Stimulated activated CD8-positive, alpha-beta memory T cell treated with anti-CD3 and anti-CD28 coated beads, Interleukin-4, amount 100 ng/mL, for 1 hour (primary cell): ENCODE measurements at places on chromosomes 7 and 10.

DNA sequence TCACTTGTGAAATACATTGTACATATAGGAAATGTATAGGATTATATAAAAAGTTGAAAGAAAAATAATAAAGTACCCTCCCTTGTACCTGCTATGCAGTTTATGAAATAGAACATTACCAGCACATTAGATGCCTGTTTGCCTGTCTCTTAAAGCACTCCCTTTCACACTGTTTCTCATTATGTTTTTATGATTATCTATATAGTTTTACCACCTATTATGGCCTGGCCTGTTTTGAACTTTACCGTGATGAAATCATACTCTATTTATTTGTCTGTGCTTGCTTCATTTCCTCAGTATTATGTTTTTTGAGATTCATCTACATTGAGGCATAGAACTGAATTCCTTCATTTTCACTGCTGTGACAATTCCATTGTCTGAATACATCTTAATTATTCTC lies 41.1 kb downstream of the DGKB start:
- DNase-seq: no peak

- no peak for DNase-seq
These were observed 150.2 kb downstream of the TCF7L2 start for GRCh38 chr10:113100281-113100680.

DNA sequence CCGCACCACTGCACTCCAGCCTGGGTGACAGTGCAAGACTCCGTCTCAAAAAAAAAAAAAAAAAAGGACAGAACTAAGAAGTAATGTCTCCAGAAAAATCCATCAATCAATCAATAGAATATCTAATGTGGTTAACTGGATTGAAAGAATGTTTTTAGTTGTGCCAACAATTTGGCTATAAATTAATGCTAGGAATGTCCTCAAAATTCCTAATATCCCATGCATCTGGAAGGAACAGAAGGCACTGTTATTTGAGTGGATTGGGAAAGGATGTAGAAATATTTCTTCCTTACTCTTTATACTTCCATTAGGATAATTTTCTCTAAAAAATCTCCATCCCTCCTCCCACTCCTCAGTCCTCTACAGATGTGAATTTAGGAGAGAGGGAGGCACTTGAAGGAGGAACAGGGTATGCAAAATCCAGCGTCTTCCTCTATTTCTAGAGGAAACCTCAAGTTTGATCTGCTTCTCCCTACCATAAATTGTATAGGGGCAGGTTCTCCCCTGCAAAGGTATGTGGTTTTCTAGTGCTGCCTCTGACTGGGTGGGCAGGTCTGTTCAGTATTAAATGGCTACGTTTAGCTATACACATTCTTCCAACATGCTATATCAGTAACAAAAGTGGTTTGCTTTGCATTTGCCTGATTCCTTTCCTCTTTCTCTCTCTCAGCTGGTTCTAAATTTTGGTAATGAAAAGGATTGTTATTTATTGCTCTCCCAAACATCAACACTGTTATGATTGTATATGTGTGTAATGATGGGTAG lies 54.1 kb downstream of the RNLS start:
- no peak for DNase-seq

DNA sequence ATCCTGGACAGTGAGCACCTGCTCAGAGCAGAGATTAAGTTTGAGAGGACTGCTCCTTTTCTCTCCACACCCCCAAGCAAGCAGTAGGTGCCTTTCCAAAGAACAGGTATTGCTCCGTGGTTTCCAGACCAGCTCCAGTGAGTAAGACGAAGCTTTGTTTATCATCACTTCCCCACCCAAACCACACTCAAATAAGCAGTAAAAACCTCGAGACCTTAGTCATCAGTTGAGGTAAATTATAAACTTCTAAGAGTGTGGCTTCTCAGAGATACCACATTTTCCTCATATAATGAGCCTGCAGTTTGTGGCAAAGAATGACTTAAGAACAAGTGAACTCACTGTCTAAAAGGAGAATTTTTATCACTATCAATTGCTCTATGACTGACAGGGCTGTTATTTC lies 50.0 kb upstream of the GRB10 start:
- no peak for DNase-seq

DNA sequence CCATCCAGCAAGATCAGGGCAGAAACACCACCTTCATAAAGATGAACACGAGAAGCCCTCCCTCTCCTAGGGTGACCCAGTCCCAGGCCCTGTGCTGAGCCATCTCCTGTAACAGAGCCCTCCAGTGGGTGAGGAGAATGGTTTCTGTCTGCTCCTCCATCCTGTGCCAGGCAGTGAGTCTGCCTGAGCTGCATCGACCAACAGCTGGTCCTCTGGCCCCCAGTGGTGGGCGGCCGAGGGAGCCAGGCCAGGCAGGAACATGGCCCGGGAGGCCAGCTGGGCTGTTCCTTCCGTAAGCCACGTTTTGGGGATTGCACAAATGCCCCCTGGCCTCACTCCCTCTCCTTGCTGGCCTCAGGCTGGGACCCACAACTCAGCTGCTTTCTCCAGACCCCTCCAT lies 73.5 kb downstream of the GRB10 start:
- DNase-seq: no peak

- no peak for DNase-seq
These were observed 12.4 kb upstream of the OR2A5 start for GRCh38 chr7:144036302-144036885.

DNA sequence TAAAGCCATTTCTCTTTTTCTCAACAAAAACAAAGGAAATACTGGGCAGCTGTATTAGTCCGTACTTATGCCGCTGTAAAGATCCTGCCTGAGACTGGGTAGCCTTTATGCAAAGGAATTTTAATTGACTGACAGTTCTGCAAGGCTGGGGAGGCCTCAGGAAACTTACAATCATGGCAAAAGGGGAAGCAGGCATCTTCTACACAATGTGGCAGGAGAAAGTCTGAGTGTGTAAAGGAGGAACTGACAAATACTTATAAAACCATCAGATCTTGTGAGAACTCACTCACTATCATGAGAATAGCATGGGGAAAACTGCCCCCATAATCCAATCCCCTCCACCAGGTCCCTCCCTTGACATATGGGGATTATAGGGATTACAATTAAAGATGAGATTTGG lies 264.3 kb downstream of the SEMA3A start:
- DNase-seq: no peak

DNA sequence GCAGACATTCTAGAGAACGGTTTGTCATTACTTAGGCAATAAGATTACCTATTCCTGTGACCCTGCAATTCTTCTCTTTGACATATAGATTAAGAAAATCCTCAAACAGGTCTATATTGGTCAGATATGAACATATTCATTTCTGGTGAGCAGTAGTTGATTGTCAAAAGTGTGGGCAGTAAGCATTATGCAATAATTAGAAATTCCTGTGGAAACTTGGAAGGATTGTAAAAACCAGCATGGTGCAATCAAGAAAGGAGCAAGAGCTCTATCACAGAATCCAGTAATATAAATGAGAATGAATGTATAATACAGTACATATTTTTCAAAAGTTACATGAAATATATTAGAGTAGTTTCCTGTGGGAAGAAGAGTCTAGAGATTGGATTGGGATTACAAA lies 406.5 kb downstream of the SUGCT start:
- DNase-seq: no peak

DNA sequence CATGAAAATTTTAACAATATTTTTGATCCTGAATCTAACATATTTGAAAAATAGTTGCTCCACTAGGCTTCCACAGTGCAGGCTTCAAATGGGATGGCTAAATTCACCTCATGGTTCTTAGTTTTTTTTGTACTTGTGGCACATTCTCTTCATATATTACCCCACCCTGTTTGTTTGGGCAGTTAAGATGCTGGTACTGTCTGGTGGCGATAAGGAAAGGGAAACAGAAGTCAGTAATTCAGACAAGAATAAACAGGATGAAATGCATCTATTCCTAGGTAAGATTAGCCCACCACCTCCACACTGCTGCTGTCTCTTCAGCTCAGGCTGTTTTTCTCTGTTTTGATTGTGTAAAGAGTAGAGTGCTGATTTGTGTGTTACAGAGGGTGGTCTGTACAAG lies 44.2 kb downstream of the GLRX3 start:
- DNase-seq: no peak

GRCh38 chr10:84179059-84179710 lies 5.6 kb downstream of the GPR15LG start:
- no peak for DNase-seq

- DNase-seq: no peak
These were observed 29.1 kb downstream of the MKX start for GRCh38 chr10:27716521-27716920.

DNA sequence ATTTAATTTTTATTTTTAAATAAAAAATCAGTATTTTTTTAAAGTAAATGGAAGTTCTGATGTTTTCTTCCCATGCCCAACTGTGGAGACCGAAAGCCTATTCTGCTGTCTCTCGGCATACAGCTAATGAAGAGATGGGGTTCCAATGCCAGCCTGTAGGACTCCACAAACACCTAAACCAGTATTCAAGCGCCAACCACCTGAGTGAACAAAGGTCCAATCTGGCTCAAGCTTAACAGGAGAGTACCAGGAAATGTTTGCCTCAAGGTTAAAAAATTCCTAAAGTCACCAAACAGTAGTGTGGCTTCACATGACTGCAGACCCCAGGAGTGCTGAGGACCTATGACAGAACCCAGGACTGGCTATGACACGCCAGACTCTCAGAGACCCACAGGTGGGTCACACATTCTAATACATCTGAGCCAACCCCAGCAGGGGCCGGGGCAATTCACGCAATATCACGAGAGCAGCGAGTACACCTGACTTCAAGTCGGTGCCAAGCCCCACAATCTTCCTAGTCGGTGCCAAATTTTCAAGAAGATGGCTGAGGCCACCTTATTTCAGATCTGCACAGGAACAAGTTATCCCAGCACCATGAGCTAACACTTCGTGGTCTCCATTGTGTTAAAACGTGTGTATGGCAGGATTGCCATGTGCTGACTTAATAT lies 31.6 kb downstream of the KIAA1549 start:
- DNase-seq: no peak

DNA sequence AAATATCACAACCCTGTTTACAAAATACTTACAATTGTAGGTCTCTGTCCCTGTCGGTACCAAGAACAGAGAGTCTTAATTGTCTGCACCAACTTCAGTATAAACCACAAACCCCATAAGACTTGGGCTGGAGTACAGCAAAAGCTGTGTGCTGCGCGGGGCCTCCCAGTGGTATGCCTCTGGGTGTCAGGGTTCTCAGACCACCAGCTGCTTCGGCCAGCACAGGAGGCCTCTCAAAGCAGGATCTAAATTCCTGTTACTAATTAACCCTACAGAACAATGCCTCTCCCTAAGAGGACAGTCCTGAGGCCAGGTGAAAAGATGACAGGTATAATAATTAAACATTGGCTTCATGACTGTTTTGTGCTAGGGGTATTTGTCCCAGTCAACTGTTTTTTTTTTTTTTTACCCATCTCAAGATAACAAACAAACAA lies 957 bp upstream of the SVIL start:
- no peak for DNase-seq

DNA sequence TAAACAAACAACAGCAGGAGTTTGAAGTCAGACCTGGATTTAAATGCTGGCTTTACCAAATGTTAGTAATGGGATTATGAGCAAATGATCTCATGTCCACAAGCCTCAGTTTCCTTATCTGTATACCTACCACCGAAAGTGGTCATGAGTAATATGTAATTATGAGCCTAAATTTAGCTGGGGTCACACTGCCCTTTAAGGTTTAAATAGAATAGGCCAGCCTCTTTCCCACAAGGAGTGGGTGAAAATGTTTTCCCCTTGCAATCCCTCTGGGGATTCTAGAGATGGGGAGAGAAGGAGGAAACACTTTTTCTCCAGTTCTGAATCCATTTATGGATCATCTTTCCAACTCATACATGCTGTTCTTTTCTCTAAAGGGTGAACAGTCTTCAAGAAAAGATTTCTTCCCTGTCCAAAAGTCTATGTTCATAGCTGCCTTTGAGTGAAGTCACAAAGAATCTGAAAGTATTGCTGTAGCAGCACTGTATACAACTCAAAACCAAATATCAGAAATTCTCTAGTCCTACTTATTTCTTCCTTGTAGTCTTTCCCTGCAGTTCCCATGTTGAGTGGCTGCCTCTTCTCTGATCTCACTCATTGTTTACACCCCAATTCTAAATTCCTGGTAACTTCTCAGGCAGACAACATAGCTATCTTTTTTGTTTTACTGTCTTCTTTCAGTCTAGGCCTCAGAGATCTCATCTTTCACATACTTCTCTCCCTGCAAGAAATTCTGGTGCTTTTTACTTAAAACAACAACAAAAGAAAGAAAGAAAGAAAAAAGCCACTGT lies 7.4 kb upstream of the TSPAN12 start:
- DNase-seq: no peak

DNA sequence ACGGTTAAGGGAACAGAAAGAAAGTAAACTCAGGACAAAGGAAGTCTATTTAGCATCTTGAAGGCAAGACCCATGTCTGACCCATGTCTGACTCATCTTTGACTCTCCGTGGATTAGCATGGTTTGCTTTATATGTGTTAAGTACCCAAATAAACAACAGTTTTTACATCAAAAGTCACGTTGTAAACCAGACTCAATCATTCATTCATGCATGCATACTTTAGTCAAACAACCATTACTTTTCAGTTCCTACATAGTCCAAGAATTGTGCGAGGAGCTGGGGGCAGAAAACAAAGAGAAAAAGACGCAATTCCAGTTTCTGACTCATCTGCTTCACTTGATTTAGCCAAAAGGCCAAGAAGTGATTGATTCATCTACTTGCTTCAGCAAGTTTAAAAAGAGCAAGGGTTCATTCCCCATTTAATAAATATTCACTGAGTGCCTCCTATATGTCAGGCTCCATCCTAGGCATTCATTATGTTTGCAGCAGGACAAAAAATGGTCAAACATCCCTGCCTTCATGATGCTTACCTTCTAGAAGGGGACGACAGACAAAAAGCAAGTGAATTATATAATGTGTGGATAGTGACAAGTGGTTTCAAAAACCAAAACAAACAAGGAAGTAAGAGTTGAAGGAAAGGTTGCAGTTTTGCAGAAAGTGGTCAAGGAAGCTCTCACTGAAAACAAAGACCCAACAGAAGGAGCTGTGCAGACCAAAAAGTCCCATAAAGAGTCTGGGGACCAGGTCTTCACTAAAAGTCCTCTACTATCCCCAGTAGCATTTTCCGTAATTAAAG lies 116.2 kb downstream of the FAM107B start:
- DNase-seq: no peak

DNA sequence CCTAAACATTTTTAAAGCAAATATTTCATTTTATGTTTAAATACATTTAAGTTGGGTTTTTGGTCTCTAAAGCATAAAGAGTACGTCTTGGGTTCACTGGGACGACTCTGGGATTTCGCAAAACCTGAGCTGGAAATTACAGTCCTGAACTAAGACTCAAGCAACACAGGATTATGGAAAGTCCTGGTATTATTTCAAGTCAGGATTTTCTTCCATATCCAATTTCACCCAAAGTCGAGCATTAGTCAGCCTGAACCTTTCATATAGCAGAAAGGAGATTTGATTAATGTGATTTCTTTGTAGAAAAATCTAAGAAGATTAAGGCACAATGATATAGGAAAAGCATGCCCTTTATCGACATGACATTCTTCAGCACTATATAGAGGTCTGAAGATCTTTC lies 100.0 kb downstream of the MTERF1 start:
- no peak for DNase-seq

- no peak for DNase-seq
These were observed 42.6 kb downstream of the TYW1B start for GRCh38 chr7:72785166-72785955.

- no peak for DNase-seq
These were observed 637.4 kb downstream of the GALNT17 start for GRCh38 chr7:71769326-71769725.

- no peak for DNase-seq
These were observed 62.4 kb downstream of the PROSER2 start for GRCh38 chr10:11885437-11886137.
